Immature natural killer cell (primary cell): ENCODE measurements at places on chromosomes 12 and 14. TPM values are rescaled to one million over a fixed set of nuclear protein-coding genes. Genes with fewer than 3 reads are reported as not detected.

Gene HCAR3
- not detected for polyA plus RNA-seq

Gene PLCZ1
- polyA plus RNA-seq: not detected

Gene MYF6
- not detected for polyA plus RNA-seq

Gene PPP1CC
- 116 TPM for polyA plus RNA-seq

Gene PTGER2
- polyA plus RNA-seq: 154 TPM

Gene KRT7
- not detected for polyA plus RNA-seq

Gene TAS2R9
- polyA plus RNA-seq: not detected
